ENCODE measurements at places on chromosomes 6 and 20. TPM values are rescaled to one million over a fixed set of nuclear protein-coding genes. Genes with fewer than 3 reads are reported as not detected.

GRCh38 chr6:107408714-107409113 is 50.6 kb downstream of the PDSS2 start:
- no peak overlapping the region for H3K27ac ChIP-seq
- H3K4me3 ChIP-seq: no peak overlapping the region
- no peaks in the 10 kb centered on the region for H3K4me1 ChIP-seq
- no peaks in the 10 kb centered on the region for H3K27me3 ChIP-seq

GRCh38 chr6:119230160-119230559 is 119.4 kb downstream of the MAN1A1 start:
- H3K4me1 ChIP-seq: no peaks in the 10 kb centered on the region
- H3K4me3 ChIP-seq: no peak overlapping the region
- no peak overlapping the region for H3K27ac ChIP-seq
- no peaks in the 10 kb centered on the region for H3K36me3 ChIP-seq
- DNase-seq: no peak
- H3K27me3 ChIP-seq: no peaks in the 10 kb centered on the region

DNA sequence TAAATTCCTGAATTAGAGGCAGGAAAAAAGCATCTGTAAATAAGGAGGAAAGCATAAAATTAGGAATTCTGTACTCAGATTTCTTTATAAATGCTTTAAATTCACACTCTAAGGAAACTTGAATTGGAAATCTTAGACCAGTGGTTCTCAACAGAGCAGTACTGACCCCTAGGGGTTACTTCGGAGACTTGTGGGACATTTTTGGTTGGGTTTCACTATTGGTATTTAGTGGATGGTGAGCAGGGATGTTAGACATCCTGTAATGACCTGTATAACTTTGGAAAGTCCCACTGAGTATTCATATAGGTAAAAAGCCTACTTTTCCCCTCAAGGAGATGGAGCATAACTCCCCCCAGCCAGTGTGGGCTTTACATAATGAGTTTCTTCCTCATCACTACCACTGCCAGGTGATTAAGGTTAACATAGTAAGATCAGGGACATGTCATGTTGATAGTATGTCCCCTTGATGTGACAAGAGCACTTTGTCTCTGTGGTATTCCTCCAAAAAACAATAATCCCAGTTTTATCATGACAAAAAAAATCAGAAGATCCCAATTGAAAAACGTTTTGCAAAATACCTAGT is 31.0 kb downstream of the GLO1 start:
- H3K27me3 ChIP-seq: no peaks in the 10 kb centered on the region
- no peaks in the 10 kb centered on the region for H3K4me1 ChIP-seq
- no peak overlapping the region for H3K27ac ChIP-seq
- no peak for DNase-seq
- H3K36me3 ChIP-seq: peaks cover 4% of the 10 kb centered on the region
- H3K4me3 ChIP-seq: no peak overlapping the region

DNA sequence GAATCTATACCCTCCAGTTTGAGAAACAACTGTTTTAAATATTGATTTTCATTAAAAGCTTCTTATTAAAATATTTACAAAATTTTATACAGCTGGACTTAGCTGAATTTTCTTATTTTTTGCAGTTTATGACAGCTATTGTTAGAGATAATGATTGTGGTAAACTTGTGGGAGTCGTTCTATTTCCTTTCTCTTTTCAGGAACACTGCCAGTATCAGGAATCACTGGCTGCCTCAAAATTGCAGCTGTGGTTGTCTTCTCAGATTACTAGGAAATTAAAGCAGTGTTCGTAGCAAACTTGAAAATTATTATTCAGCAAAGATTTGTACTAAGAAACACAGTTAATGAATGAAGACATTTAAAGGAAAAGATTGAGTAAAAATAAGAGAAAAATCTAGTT is 311.0 kb downstream of the CENPW start:
- H3K36me3 ChIP-seq: no peaks in the 10 kb centered on the region
- no peaks in the 10 kb centered on the region for H3K4me1 ChIP-seq
- H3K27ac ChIP-seq: no peak overlapping the region
- H3K4me3 ChIP-seq: no peak overlapping the region

DNA sequence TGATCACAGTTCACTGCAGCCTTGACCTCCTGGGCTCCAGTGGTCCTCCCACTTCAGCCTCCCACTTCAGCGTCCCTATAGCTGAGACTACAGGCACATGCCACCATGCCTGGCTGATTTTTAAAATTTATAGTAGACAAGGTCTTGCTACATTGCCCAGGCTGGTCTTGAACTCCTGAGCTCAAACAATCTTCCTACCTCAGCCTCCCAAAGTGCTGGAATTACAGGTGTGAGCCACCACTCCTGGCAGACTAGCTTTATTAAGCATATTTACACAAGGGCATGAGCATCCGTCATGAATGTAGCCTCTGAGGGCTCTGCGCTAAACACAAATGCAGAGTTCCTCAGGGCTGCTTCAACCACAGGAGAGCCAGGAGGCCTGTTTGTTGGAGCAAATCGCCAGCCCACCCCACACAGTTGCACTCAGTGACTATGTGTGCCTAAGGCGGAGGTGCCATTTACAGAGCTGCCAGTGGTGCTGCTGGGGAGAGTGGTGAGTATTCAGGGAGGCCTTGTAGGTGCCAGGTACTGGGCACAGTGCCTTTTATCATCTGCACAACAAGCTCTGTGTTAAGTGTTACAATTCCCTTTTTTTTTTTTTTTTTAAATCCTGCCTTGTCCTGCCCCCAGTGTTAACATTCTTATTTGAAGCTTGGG is 78.2 kb downstream of the PSMG4 start:
- H3K4me3 ChIP-seq: no peak overlapping the region
- no peaks in the 10 kb centered on the region for H3K4me1 ChIP-seq
- no peak overlapping the region for H3K27ac ChIP-seq
- H3K27me3 ChIP-seq: no peaks in the 10 kb centered on the region
- no peak for DNase-seq
- no peaks in the 10 kb centered on the region for H3K36me3 ChIP-seq

- no peaks in the 10 kb centered on the region for H3K4me1 ChIP-seq
- H3K27ac ChIP-seq: no peak overlapping the region
- H3K36me3 ChIP-seq: no peaks in the 10 kb centered on the region
These were observed 410.5 kb upstream of the RNF217 start for GRCh38 chr6:124551711-124552233.

DNA sequence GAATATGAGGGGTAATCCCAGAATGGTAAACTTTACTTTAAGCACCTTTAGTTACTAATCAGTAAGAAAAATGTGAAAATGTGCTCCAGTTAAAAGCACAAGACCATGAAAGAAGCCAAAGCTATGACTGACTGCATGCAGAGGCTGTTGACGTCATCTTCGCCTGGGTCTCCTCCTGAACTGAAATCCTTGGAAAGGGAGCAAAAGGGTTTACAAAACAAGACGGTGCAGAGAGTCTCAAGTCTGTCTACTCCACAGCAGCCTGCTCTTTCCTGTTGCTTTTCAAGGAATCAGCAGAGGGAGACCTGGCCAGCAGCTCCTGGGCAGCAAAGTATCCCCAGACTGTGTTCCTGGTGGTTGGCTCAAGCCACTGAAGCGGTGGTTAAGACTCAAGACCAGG is 10.2 kb downstream of the FKBP1A start:
- no peak overlapping the region for H3K4me3 ChIP-seq
- H3K27me3 ChIP-seq: no peaks in the 10 kb centered on the region
- peaks cover 4% of the 10 kb centered on the region for H3K4me1 ChIP-seq
- no peaks in the 10 kb centered on the region for H3K36me3 ChIP-seq

- H3K4me3 ChIP-seq: no peak overlapping the region
- no peaks in the 10 kb centered on the region for H3K27me3 ChIP-seq
- H3K4me1 ChIP-seq: no peaks in the 10 kb centered on the region
These were observed 312.2 kb downstream of the ADGRG6 start for GRCh38 chr6:142613981-142614380.

GRCh38 chr6:49946835-49947234 is 17.1 kb downstream of the DEFB114 start:
- no peaks in the 10 kb centered on the region for H3K4me1 ChIP-seq
- no peak for DNase-seq
- H3K4me3 ChIP-seq: no peak overlapping the region
- peaks cover 6% of the 10 kb centered on the region for H3K36me3 ChIP-seq
- H3K27ac ChIP-seq: no peak overlapping the region

DNA sequence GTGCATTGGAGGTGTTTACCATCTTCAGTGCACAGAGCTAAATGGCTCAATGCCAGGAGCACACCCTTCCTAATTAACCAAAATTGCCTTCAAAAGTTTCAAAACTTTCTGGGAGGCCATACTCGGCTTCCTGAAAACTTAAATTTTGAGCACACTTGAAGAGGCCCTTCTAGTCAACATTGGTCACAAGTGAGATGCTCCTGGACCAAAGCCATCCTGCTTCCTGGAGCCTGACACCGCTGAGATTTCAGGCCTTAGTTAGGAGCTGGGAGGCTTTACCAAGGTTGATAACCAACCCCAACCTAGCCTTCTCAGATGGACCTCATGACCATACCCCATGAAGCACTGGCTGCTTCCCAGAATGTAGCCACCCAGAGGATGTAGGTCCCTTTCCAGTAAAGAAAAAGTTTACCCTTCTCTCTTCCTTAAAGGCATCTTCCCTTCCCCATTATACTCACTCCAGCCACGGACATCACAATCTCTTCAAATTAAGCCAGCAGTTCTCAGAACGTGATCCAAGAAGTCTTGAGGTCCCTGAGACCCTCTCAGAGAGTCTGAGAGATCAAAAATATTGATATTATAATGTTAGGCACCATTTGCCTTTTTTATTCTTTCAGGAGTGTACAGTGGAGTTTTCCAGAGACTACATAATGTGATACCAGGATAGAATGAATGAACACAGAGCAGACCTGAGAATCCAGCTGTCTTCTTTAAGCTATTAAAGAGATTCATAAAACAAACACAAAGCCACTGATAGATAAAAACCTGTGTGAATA is 32.8 kb upstream of the SPTLC3 start:
- no peak for DNase-seq
- H3K27ac ChIP-seq: no peak overlapping the region
- H3K36me3 ChIP-seq: no peaks in the 10 kb centered on the region
- H3K4me3 ChIP-seq: no peak overlapping the region
- no peaks in the 10 kb centered on the region for H3K27me3 ChIP-seq

- H3K4me3 ChIP-seq: no peak overlapping the region
- no peak overlapping the region for H3K27ac ChIP-seq
These were observed 18.1 kb upstream of the ASCC3 start for GRCh38 chr6:100899202-100899601.

- no peaks in the 10 kb centered on the region for H3K36me3 ChIP-seq
- no peak overlapping the region for H3K27ac ChIP-seq
- no peaks in the 10 kb centered on the region for H3K4me1 ChIP-seq
- no peak for DNase-seq
- no peak overlapping the region for H3K4me3 ChIP-seq
These were observed 12.6 kb upstream of the FRMD1 start for GRCh38 chr6:168091381-168092264.

GRCh38 chr6:162852840-162853577 is 125.2 kb downstream of the PACRG start:
- H3K4me1 ChIP-seq: no peaks in the 10 kb centered on the region
- no peak overlapping the region for H3K27ac ChIP-seq
- H3K4me3 ChIP-seq: no peak overlapping the region
- no peaks in the 10 kb centered on the region for H3K27me3 ChIP-seq

- H3K27me3 ChIP-seq: no peaks in the 10 kb centered on the region
- H3K4me1 ChIP-seq: no peaks in the 10 kb centered on the region
- no peak overlapping the region for H3K4me3 ChIP-seq
- H3K27ac ChIP-seq: no peak overlapping the region
These were observed 16.3 kb upstream of the SERPINB9 start for GRCh38 chr6:2919401-2919800.

DNA sequence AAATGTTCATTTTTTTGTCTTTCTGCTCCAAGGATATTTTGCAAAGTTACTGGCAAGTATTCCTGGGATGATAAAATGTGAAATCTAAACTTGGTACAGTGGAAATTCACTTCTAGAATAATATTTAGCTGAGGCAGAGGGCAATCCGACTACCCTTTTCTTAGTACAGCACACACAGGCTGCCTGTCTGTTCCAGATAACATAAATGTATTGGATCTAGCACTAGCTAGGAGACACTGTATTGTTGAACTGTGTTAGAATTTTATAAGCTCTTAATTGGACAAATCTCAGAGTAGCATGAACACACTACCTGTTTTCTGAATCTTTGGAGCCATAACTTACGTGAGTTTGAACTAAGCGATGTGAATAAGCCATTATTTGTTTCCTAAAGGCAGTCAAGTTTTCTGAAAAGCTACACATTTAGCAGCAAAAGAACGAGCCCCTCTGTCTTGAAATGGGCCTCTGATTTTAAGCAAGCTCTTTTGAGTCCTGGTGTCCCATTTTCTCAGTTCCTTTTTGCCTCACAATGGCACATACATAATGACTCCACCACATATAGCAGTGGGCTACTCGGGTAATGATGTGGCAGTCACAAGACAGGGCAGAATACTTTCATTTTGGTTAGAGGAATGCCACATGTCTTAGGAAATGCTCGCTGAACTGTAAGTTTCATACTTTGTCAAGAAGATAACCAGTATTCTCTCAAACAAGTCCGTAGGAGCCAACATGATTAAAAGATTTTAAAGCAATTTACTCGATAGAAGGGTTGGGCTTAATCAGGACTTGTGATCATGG is 116.5 kb upstream of the ESR1 start:
- no peaks in the 10 kb centered on the region for H3K27me3 ChIP-seq
- peak overlapping the region; percentile 24 for H3K4me3 ChIP-seq
- DNase-seq: no peak
- H3K4me1 ChIP-seq: no peaks in the 10 kb centered on the region
- H3K36me3 ChIP-seq: no peaks in the 10 kb centered on the region
- peak overlapping the region; percentile 73 for H3K27ac ChIP-seq

DNA sequence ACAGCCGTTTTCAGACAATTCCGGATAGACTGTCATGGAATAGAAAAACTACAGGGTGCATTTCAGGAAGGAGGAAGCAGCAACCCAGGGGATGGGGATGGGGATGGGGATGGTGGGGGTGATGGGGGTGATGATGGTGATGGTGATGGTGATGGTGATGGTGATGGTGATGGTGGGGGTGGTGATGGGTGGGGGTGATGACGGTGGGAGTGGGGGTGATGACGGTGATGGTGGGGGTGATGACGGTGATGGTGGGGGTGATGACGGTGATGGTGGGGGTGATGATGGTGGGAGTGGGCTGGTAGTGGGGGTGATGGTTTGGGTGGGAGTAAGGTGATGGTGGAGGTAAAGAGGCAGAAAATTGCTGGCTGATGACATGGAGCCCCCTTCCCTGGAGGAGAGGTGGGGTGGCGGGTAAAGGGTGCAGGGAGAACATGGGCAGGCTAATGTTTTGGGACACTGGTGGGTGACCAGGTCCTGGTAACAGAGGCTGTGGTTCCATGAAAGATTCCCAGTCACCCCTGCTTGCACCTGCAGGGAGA is 17.5 kb downstream of the LAMA5 start:
- H3K36me3 ChIP-seq: no peaks in the 10 kb centered on the region
- peak overlapping the region; percentile 63 for H3K27ac ChIP-seq
- no peak overlapping the region for H3K4me3 ChIP-seq

The KCNQ5 gene
- 0.33 TPM for total RNA-seq

The RCAN2 gene
- 2.9 TPM for total RNA-seq

The KHDC1 gene
- 0.32 TPM for total RNA-seq

The AIF1 gene
- 54.1 TPM for total RNA-seq

The APCDD1L gene
- 0.73 TPM for total RNA-seq

The PCK1 gene
- 27.2 TPM for total RNA-seq

The F13A1 gene
- total RNA-seq: 357 TPM

The PARD6B gene
- 13.4 TPM for total RNA-seq

The TRIM10 gene
- total RNA-seq: not detected

The PSORS1C2 gene
- not detected for total RNA-seq

The EYA2 gene
- 5.4 TPM for total RNA-seq

All from breast epithelium (tissue), 4 donors.